ENCODE measurements at places on chromosomes 4 and X.

- peak; percentile 25 for DNase-seq
Observed at GRCh38 chr4:2364654-2365053, 53.8 kb downstream of the ZFYVE28 start.

GRCh38 chrX:74453178-74453577 is 31.9 kb downstream of the SLC16A2 start:
- DNase-seq = no peak

DNA sequence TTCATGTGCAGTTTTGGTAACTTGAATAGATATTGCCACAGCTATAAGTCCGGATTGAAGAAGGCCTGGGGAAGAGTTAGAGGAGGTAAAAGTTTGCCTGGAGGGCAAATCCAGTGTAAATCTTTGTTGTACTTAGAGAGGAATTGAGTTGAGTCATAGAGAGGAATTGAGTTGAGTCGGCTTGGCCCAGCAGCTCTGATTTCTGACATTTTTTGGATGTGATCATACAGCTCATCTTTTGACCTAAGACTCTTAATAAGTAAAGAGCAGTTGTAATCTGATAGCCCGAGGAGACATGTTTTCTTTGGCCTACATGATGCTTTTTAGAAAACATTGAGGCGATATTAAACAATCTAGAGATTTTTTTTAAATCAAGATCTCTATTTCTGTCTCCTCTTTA is 3.9 kb downstream of the KIT start:
- no peak for DNase-seq

GRCh38 chr4:142718981-142719380 is 127.1 kb downstream of the INPP4B start:
- DNase-seq = no peak

DNA sequence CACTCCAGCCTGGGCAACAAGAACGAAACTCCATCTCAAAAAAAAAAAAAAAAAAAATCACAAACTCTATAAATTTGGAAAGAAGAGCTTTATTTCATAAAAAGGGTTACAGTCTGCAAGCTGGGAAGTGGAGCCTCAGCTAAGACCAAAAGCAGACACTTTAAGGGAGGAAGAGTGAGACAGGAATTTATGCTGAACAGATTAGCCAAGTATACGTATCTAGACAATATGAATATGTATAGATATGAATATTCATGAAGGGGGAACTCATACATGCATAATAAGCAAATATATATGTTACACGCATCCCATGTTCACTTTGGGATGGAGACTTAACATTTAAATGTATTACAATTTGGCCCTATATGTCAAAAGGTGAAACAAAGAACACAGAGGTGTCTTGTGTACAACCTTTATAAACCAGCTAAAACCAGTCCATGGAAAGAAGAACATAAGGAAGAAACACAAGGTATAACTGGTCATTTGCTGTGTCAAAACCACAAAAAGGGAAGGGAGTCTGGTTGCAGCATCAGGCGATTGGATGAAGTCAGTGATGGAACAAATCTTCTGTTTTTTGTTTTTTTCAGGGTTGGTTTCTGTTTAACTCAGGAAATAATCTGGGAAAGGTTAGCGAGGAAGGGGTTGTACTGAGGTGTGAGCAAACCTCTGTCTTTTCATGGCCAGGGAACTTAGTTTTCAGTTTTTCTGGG is 130.0 kb upstream of the MAOA start:
- no peak for DNase-seq

GRCh38 chr4:45931154-45931553 is 192.7 kb downstream of the GABRG1 start:
- no peak for DNase-seq

Measured in stimulated activated CD4-positive, alpha-beta T cell treated with anti-CD3 and anti-CD28 coated beads, Interleukin-12 subunit alpha, Interleukin-12 subunit beta, amount 100 ng/mL, for 24 hours (primary cell).